ENCODE measurements at places on chromosomes 5 and 9.
A peak's percentile ranks its signal among the peaks of the same experiment; 100 is the strongest.

DNA sequence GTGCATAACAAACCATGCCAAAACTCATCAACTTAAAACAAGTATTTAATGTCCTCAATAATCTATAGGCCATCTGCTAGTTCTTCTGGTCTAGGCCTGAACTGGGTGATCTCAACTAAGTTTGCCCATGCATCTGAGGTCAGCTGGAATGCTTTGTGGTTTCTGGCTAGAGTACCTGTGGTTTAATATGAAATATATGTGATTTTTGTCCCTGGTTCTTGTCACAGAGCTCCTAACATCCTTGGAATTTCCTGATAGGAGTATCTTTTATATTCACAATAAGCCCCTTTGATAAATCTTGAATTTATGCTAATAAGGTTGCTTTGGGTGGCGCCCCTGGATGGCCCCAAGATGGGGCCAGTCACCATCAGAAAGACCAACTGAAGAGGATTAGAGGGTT is 535.9 kb downstream of the DNAH5 start:
- DNase-seq, result no peak

DNA sequence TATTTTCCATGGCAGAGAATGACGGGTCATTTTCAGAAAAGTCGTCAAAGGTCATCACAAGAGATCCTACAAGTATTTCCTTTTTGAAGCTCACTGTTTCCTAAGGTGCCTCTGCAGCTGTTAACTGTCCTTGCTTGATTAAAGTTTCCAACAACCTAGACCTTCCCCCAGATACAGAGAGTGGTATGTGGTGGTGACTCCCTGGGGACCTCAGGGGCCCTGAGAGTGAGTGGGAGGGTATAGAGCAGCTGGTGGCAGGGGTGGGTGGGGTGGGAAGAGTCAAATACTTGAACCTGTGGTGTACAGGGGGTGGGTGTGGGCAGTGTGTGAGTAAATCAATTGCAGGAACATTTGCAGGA is 1.6 kb upstream of the CD72 start:
- DNase-seq, result no peak

- DNase-seq, result no peak
Measured at GRCh38 chr9:90802386-90802985, 867 bp downstream of the SYK start.

- no peak for DNase-seq
Measured at GRCh38 chr5:143536364-143536763, 132.9 kb upstream of the NR3C1 start.

- DNase-seq, result no peak
Measured at GRCh38 chr9:136494012-136494411, 11.2 kb upstream of the SEC16A start.

DNA sequence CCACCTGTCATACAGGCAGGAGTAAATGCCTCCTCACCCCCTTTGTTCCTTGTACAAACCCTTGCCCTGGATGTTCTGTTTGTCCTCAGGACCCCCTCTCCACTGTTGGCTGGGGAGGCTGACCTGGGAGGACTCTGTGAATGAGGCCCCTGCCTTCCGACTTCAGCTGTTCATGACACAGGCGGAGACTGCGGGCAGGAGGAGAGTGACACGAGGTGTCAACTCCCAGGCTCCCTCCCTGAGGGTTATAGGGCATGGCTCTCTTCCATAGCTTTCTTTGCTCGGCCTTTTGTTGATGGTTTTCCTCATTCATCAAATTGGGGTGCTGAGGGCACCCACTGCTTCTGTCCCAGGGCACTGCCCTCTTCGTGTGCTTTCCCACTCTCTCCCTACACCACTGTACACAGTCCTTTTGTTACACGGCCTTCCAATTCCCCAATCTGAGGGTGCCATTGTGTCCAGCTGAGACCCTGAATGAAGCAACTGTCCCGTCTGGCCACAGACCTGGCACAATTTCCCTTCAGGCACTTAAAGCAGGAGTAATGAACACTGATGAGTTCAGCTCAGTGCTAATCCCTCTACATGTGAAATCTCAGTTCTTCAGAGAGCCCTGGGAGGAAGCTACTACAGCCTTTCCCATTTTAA is 33.8 kb downstream of the KCNIP1 start:
- no peak for DNase-seq

GRCh38 chr5:142143878-142144277 is 35.3 kb downstream of the NDFIP1 start:
- DNase-seq, result no peak

- no peak for DNase-seq
Measured at GRCh38 chr9:80605129-80605528, 1033.4 kb downstream of the TLE4 start.

DNA sequence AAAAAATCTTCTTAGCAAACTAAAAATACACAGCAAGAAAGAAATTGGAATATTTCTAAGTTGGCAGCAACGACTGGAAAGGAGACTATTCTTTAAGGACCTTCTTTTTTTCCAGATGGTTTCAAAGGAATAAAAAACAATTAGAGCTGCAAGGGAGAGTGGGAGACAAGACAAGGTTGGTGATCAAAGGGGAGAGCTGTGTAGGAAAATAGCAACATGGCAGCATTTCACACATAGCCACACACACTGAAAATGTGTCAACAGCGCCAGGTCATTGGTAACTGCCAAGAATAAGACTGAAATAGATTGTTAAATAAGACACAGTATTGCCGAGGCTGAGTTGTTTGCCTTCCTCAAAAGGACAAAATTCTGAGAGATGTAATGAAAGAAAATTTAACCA is 88.1 kb upstream of the TLE1 start:
- no peak for DNase-seq

DNA sequence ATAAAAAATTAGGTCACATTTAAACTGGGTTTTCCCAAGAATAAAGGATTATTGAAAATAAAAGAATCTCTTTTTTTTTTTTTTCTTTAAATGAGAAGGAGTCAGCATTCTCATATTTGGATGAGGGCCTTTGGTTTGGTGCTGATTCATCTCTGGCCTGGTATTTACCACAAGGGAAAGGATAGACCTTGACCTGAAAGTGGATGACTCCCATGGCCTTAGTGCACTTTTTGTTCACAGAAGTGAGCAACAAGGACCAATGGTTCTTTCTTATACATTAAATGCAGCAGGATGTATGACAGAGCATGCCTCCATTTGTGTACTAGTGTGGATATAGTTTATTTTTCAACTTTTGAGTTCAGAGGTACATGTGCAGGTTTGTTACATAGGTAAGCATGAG is 6.9 kb downstream of the YTHDC2 start:
- no peak for DNase-seq

DNA sequence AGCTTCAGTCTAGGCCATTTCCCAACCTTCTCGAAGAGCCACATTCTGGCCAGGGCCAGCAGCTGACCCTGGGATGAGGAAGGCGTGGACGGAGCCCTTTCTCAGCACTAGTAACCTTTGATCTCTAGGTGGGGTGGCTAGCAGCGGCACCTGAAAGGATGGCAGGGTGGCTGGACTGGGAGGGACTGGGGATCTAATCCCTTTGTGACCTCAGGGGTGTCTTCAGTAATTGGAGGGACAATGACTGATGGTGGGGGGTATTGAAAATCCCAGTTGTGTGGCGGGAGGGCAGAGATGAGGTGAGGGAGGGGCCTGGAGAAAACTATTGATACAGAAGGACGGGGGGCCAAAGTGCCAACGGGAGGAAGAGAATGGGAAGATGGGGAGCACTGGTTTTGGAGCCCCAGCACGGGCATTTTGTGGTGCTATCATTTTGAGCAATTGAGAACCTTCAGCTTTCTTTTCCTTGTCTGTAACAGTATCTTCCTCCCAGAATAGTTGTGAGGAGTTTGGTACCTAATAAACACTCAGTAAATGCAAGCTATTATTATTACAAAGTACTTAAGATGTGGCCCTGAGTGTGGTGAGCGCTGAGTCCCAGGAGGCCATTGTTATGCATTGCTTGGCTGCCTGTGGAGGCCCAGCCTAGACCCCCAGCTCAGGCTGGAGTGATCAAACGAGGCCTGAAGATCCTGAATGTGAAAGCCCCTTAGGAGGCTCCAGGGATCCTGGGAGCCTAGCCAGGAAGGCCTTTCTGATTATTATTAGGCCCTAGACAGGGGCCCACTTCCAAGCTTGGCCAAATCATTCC is 37.3 kb upstream of the UBE2D2 start:
- no peak for DNase-seq

- no peak for DNase-seq
Measured at GRCh38 chr9:136021171-136021871, 60.1 kb upstream of the UBAC1 start.

GRCh38 chr5:89313044-89313443 is 430.1 kb upstream of the MEF2C start:
- no peak for DNase-seq

DNA sequence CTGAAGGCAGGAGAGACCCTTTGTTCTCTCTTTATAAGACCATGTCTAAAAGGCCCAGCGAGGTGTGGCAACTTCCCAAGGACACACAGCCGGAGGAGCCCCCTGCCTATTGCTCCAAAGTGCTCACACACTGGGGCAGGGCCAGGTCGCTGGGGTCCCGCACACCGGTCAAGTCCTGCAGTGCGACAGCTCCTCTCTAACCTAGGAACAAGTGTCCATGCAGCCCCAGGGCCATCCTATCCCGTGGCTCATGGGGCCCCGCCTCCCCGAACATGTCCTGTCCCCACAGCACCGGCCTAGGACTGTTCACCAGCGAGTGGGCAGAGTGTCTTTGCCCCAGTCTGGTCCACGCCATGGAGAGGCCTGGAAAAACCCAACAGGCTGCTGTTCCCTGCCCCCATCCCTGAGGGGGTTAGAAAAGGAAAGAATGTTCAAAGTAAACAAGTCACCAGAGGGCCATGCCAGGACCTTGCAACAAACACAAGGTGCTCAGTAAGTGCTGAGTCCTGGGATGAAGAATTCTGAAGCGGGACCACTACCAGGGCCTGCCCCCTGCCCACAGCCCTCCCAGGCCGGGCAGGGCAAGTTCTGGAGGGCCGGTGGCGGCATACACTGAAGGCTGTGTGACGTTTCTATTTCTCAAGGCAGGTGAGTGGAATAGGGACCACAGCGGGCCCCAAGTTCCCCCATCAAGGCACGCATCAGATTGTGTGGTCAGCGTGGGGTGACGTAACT is 938 bp downstream of the NINJ1 start:
- DNase-seq, result peak; percentile 51

GRCh38 chr5:172377856-172378255 is 76.5 kb downstream of the SH3PXD2B start:
- no peak for DNase-seq

DNA sequence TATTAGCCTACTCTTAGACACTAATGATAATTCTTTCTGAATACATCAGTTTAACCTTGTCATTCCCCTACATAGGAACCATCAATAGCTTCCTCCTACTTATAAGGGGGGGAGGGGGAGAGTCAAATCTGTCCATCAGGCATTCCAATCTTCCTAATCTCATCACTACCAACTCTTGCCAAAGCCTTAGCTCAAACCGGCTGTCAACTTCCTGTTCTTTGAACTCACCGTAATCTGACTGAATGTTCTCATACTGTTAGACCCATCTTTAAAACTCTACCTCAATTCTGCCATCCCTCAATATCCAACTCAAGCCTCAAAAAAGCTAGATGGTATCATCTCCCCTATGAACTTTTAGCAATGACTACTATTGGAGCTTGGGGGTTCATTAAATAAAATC is 41.9 kb upstream of the RNF38 start:
- DNase-seq, result no peak

DNA sequence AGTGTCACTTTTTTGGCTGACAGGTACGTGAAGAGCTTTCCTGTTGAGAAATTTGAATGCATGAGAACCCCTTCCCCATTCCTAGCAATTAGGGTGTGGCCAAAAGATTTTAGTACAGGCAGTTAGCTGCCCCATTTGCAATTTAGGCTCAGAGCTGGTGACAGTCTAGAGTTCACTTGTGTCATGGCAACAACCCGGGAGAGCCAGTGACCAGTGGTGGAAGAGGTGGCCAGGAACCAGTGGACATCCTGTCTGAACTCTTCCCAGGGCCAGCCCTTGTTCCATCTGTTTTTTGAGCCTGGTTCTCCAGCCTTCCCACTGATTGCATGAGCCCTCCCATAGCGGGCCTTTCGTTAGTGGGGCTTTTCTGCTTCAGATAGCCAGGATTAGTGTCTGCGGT is 2.5 kb upstream of the NEUROG1 start:
- no peak for DNase-seq

DNA sequence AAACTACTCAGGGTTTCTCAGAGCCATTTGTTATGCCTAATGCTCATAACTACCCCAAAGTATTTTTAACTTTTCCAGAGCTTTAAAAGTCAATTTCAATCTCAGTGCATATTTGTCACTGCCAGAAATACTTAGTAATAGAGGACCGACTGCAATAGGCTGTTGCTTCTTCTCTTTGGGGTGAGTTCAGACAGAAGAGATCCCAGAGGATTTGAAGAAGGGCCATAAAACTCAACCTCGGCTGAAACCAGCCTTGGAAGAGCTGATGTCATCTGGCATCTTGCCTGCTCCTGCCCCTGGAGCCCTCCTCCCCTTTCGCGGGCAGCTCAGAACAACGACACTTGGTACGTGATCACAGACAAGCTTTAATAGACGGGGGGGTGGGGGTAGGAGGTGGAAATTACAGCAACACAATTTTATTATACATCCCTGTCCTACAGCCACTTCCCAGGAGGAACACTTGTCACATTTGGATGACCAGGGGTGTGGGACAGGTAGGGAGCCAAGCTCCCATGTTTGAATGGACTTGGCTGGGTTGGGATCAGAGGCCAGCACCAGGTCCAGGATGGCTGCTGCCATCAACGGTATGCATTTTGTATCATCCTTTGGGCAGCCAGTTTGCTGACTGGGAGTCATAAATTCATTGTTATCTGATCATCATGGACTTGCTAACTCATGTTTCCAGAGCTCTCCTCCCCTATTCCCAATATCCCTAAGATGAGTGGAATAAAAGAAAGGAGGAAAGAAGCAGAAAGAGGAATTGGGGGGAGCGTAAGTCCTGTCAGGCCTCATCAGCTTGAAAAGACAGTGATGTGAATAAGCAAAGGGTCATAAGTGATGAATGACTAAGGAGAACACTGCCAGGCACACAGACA is 186.6 kb upstream of the PANK3 start:
- DNase-seq, result no peak

DNA sequence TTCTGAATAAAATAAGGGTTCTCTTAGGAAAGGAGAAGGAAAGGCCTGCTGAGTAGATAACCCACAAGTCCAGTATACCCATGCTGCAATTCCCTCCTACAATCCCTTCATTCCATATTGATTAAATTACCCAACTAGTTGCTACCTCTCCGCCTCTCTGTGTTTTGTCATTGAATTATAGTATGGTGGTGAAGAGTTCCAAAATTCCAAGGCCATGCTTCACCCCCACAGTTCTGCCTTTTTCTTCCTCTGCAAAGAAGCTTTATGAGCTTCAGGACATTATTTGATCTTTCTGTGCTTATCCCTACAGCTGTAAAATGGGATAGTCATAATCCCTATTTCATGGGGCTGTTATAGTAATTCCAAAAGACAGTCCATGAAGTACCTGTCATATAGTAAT is 215.6 kb downstream of the ACTL7B start:
- no peak for DNase-seq

GRCh38 chr5:132608107-132608506 is 49.9 kb upstream of the IL13 start:
- no peak for DNase-seq

- DNase-seq, result no peak
Measured at GRCh38 chr9:69771775-69772418, 12.1 kb upstream of the PTAR1 start.
